Urinary bladder (tissue), 4 donors: ENCODE measurements at places on chromosomes 7 and 10.

DNA sequence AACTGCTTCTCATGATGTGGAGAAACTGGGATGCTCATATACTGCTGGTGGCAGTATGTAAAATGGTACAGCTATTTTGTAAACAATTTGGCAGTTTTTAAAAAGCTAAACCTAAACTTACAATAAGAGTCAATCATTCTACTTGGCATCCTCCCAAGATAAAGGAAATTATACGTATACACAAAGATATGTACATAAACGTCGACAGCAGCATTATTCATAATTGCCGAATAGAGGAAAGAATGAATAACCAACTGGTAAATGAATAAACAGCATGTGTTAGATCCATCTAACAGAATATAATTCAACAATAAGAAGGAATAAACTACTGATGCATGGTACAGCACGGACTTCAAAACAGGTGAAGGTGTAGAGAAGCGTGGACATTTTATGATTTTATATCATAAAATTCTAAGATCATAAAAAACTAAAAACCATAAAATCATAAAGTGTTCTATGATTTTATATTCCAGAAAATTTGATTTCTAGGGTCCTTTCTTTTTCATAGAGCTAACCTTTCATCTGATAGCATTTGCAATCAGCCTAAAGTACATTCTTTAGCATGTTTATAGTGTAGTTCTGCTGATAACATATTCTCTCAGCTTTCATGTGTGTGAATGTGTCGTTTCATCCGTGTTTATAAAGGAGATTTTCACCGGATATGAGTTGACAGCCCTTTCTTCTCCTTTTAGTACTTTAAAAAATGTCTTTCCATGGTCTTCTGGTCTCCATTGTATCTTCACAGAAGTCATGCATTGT is 261.5 kb downstream of the DIP2C start:
- no peak for DNase-seq

- no peak for DNase-seq
Measured at GRCh38 chr7:132869166-132869861, 212.6 kb downstream of the CHCHD3 start.

GRCh38 chr7:79598351-79598750 is 144.9 kb upstream of the MAGI2 start:
- DNase-seq, result no peak

GRCh38 chr10:50260791-50261281 is 9.5 kb upstream of the ASAH2 start:
- DNase-seq, result no peak

GRCh38 chr7:50655020-50655419 is 89.8 kb upstream of the DDC start:
- DNase-seq, result no peak

DNA sequence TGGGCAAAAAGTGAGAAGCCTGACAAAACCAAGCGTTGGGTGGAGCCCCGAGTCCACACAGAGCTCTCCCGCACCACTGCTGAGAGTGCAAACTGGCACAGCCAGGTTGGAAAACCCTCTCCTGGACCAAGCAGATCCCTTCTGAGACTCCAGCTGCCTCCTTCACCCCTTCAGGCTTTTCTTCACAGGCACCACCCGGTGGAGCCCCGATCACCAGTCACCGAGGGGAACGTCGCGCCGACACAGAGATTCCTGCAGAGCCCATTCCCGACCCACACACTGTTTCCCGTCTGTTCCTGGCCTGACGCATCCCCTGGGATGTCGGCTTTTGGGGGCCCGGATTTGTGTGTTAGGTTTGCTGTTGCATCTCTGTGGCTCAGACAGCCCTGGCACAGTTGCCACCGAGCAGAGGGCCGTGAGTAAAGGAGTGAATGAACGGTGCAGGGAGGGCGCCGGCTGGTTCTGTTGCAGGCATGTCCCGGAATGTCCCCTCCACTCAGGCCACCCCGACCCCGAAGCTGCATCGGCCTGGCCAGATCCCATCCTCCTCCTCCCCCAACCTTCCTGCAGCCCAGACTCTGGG is 51.0 kb upstream of the INPP5A start:
- no peak for DNase-seq

GRCh38 chr10:27646604-27647175 is 98.9 kb downstream of the MKX start:
- no peak for DNase-seq

DNA sequence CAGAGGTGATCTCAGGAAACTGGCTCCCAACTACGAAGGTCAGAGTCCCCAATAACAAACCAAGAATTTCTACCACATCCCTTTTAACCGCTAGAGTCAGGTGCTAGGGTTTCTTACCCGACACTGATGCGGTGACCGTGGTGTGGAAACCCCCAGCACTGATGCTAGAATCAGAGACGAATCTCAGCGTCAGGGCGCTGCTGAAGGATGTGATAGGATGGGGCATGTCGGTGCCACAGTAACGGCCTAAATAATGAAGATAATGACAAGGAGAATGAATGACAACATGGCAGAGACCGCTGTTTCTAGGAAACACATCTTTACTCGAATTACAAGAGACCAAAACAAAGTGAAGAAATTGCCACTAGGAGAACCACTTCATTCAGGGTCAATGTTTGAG is 131.1 kb upstream of the RSU1 start:
- DNase-seq, result no peak

DNA sequence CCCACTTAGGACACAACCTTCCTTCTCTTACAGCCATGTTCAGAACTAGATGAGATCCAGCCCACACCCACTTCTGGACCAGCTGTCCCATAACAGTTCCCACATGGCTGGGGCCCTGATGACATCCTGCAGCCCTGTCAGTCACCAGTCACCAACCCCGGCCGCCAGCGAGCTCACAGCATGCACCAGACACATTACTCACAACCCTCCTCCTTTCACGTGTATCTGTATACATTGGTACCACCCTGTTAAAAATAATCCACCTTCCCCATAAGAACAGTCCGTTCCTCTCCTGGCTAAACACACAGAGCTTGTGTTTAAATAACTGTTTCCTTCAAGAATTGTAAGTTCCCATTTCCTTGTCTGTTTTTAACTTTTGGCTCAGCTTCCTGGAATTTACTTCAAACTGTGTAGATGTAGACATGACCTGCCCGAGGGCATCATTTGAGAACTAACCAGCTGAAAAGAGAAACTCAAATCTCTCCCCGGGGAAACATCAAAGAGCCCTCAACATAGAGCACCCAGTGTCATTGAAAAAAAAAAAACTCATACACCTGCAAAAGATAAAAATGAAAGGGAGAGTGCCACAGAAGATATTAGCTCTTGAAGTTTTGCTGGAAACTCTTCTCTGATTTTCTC is 26.0 kb upstream of the PRLHR start:
- no peak for DNase-seq

DNA sequence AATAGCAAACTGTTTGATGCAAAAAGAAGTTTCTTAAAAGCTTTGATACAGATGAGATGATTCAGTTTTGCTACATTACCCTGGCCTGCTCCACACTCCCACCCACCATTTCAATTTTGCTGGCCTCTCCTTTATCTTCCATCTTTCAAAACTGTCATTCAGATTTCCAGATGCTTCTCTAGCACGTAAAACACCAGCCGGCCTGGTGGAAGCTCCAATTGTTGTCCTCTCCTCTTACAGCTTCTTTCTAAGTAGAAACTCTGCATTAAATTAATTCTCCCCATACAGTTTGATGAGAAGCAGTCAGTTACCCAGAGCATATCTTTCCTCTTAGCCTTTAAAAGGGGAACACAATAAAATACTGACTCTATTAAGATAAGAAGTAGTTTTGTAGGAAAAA is 34.3 kb upstream of the ELMO1 start:
- no peak for DNase-seq

- no peak for DNase-seq
Measured at GRCh38 chr10:35464825-35465456, 128.6 kb downstream of the CCNY start.
